Motor neuron (in vitro differentiated cells): ENCODE measurements at places on chromosomes 3 and 15.

DNA sequence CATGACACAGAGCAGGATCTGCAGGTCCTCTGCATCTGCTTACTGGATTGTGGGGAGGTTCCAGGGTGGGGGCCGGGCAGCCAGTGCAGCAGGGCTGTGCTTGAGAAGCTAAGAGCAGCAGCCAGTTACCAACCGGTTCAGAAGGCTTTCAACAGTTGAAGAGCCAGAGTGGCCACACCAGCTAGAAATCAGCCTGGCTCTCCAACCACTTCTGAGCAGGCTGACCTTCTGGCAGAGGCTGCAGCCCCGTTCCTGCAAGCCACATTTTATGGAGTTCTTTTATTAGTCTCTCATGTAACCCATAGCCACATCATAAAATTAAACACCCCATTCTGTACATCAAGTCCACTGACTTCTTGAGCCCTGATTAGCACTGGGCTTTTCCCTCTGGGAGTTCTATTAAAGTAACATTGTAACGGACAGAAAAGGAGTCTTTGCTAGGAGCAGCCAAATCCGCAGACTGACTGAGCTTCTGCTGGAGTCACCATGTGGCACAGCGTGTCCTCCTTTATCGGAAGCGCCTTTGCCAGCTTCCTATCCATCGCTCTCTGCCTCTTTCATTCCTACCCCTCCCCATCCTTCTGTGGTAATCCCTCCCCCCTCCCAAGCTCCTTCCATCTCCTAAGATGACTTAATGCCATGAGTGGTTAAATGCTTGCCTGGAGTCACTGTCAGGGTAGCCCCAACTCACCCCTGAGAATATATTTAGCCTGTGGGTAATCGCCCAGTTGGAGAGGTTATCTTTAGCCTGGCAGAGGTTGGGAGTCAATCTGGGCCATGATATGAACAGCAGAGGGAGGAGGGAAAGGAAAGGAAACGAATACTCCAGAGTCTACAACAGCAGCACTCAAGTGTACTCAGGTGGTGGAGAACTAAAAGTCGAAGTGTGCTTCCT lies 138.5 kb upstream of the HES1 start:
- no peak for ATAC-seq

DNA sequence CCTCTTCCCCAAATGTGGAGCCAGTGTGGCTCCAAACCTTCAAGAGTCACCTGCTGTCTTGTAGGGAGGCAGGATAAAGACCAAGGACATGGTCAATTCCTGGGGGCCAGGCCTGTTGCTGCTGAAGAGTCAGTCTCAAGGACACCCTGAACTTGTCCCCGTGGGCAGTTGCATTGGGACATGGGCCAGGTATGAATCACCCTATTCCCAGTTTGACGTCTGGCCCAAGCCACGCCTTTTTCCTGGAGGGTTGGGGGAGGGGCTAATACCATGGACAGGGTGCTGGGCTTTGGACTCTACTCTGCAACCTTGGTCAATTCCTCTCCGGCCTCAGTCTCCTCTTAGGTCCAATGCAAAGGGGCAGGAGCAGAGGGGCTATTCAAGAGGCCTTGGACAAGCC lies 10.4 kb downstream of the ATP2B2 start:
- ATAC-seq: peak; percentile 70

- ATAC-seq: no peak
Observed at GRCh38 chr3:106401666-106402490, 533.1 kb upstream of the CBLB start.

DNA sequence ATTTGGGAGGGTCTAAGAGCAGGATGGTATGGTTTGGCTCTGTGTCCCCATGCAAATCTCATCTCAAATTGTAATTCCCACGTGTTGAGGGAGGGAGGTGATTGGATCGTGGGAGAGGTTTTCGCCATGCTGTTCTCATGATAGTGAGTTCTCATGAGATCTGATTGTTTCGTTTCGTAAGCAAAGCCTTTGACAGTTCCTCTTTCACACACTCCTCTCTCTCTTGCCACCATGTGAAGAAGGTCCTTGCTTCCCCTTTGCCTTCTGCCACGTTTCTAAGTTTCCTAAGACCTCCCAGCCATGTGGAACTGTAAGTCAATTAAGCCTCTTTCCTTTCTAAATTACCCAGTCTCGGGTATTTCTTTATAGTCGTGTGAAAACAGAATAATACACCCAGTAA lies 553.7 kb downstream of the TAFA4 start:
- ATAC-seq: no peak

- no peak for ATAC-seq
Observed at GRCh38 chr3:58502872-58503271, 11.0 kb downstream of the KCTD6 start.
